ENCODE measurements at places on chromosomes 7 and 10.

GRCh38 chr7:67440321-67440720, 443.7 kb downstream of the TYW1 start:
- no peak for DNase-seq

DNA sequence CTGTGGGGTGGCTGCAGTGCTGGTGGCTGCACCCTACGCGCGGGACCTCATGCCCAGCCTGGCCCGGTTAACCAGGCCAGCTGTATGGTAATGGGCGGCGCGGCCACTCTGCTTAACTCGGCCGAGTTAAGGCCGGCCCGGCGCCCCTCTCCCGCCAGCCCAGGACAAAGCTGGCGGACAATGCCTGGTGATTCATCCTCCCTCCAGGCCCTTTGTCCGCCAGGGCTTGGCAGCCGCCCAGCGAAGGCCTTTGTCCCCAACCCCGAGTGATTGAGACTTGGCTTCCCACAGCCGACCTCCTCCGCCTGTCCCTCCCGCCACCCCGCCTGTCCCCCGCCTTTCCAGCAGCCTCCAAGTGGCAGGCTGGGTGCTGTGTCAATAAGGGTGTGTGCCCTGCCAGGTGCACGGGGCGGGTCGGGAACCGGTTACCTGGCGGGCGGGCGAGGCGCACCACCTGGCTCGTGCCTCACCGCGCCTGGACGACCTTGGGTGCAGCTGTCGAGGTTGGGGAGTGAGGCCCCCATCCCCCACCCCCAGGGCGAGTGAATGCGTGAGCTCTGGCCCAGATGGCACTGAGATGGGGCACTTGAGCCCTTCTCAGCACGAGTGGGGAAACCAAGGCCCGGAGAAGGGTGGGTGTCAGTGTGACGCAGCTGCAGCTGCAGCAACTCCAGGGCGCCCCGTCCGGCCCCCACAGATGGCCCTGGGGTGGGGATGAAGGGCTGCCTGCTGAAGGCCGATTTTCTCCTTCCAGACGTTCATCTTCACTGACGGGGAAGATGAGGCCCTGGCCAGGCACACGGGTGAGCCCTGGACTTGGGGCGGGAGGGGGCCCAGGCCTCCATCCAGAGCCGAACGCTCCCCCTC, 4.6 kb downstream of the LFNG start:
- DNase-seq = peak; percentile 30

DNA sequence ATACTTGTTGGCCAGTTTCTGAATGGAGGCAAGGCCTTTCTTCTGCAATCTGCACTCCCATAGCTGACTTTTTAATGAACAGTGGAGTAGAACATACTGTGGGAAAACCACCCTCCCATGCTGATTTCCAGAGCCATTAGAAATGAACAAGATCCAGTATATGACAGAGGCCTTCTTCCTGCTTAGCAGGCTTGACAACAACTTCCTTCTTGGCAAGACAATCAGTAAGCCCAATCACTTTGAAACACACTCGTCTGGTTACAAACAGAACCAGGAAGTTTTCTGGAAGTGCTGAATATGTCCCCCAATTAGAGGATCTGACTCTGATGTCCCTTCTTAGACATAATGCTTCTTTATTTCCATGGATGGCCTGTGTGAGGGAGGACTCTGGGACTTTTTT, 103.4 kb downstream of the SAMD9 start:
- DNase-seq = no peak

DNA sequence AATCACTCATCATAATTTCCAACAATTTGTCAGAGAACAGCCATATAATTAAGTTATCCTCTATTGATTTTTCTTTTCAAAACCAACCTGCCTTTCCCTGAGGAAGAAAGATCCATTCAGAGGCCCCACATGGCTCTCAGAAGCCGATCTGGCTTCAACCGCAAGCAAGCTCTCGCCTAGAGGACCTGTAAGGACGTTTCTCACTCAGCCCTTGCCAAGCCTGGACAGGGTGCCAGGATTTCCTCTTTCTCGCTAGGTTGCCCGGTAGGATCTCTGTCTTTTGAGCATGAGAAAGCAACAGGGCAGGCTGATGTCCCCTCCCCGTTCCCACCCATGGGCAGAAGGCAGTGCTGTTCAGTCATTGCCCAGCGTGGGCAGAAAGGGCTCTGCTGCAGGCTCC, 13.0 kb downstream of the AIFM2 start:
- no peak for DNase-seq

GRCh38 chr7:140863184-140863583, 61.5 kb downstream of the BRAF start:
- DNase-seq = no peak

DNA sequence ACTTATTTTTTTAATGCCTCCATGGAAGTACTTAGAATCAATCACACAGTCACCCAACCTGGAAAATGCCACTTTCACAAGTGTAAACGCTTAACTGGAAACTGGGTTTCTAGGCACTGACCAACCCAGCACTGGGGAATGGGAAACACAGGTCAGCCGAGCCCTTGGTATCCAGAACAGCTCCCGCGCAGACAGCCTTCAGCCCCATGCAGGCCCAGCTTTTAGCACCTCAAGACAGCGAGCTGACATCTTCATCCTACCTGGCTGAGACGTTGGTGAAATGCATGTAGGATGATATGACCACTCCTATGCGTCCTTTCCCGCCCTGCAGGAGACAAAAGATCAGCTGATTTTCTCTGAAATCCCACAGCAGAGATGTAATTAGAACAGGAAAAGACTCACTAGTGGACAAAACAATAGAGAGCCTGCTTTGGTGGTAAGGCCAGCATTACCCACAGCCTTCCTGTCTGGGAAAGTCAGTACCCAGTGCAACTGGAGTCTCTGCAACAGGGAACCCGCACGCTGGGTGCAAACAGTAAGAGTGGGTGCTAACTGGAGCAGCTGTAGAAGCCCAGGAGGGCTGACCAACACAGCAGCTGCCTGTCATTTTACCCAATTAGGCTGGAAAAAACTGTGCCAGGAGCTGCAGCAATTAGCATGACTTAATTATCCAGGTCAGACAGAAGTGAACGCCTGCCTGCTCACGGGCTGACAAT, 153.7 kb downstream of the TNS3 start:
- DNase-seq = no peak

GRCh38 chr7:90839727-90840291, 243.7 kb downstream of the CDK14 start:
- DNase-seq = no peak

GRCh38 chr7:66912195-66912594, 8.8 kb upstream of the TMEM248 start:
- DNase-seq = no peak

DNA sequence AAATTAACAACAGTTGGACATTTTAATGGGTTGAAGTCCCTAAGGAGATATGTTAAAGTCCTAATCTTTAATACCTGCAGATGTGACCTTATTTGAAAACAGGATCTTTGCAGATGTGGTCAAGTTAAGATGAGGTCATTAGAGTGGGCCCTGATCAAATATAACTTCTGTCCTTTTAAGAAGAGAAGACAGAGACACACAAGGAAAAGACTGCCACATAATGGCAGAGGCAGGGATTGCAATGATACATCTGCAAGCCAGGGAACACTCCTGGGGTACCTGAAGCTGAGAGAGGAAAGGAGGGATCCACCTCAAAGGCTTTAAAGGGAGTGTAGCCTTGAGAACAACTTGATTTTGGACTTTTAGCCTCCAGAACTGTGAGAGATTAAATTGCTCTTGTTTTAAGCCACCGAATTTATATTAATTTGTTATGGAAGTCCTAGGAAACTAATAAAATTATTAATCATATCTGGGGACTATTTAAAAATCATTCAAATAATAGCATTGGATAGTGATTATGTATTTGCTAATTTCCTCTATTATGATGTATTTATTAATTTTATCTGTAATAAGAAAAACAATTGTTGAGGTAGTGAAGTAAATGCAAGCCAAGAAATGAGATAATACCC, 700.0 kb upstream of the PCDH15 start:
- DNase-seq = peak; percentile 19

GRCh38 chr10:18681366-18681765, 22.1 kb downstream of the ARL5B start:
- DNase-seq = peak; percentile 71

All from fibroblast of skin of right quadriceps (primary cell).